Stimulated activated CD4-positive, alpha-beta T cell treated with anti-CD3 and anti-CD28 coated beads, TNF-alpha, amount 100 ng/mL, for 48 hours (primary cell): ENCODE measurements at places on chromosomes 16 and 17.

GRCh38 chr17:50190603-50191358, 10.7 kb downstream of the COL1A1 start:
- no peak for DNase-seq

DNA sequence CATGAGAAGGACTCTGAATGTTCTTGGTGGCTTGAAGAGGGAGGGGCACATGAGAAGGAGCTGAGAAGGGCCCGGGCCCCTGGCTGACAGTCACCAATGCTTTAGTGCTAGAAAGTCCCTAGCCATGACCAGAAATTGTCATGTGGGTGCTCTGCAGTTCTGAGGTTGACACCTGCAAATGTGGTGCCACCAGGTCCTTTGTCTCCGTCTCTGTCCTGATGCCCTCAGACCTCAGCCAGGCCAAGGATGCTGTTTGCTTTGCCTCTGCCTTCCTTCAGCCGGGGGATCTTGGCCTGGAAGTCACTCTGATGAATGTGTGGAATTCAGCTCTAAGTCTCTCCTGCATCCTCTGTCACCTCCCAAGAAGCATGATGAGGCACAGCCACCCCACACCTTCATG, 63.6 kb downstream of the TNFRSF13B start:
- no peak for DNase-seq

DNA sequence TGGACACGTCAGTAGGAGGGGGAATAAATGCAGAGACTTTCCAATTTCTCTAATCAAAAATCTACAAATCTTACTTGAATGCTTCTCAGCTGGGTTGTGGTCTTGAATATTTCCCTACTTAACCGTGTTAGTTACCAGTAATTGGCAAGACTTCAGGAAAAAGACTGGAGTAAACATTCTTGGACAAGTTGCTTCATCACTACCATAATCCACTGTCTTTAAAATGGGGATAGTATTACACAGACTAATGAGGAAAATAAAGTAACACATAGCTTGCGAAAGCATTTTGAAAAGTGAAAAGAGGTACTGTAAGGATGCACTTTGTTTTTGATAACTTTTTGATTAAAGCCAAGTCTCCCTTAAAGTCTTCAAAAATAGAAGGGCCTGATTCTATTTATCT, 18.4 kb downstream of the MYH1 start:
- no peak for DNase-seq

- no peak for DNase-seq
Measured at GRCh38 chr17:14498812-14499211, 197.9 kb downstream of the HS3ST3B1 start.

DNA sequence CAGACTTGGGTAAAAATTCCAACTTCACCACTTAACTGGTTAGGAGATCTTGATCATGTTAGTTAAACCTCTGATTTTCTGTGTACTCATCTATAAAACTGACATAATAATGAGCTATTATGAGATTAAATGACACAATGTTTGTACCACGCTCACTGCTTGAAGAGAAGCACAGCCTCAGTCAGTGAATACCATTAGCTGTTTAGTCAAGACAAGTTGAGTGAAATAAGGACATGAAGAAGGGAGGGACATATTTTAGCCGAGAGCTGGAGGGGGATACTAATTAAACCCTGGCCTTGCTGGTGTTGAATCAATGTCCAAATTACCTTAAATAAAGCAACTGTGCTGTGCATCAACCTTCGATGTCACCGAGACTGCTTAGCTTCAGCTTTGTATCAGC, 105.1 kb upstream of the TOX3 start:
- no peak for DNase-seq

DNA sequence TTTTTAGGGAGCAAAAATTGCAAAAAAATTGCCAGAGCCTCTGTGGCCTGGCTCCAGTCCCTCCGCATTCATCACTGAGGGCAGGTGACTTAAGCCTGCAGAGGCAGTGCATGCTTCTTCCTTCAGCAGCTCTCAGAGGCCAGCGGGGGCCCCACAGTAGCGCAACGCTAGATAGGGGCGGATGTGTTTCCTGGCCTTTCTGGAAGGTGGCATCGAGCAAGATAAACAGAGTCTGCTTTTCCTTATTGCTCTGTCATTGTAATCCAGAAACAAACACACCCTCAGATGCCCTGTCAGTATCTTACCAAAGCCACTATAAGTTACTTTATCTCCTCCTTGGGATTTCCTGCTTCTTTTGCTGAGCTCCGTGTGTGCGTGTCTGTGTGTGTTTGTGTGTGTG, 75.5 kb upstream of the IRX6 start:
- no peak for DNase-seq
